ENCODE measurements at places on chromosomes 11 and 22. TPM values are rescaled to one million over a fixed set of nuclear protein-coding genes. Genes with fewer than 3 reads are reported as not detected.

MMP12 gene
- total RNA-seq = not detected

GRCh38 chr11:82754410-82754809 lies 20.7 kb upstream of the FAM181B start:
- no peak overlapping the region for H3K4me3 ChIP-seq
- no peak overlapping the region for H3K27ac ChIP-seq
- no peaks in the 10 kb centered on the region for H3K4me1 ChIP-seq
- H3K27me3 ChIP-seq = no peaks in the 10 kb centered on the region
- no peak for DNase-seq

GRCh38 chr11:6617315-6617781 lies 1.9 kb downstream of the TPP1 start:
- H3K27me3 ChIP-seq = no peaks in the 10 kb centered on the region
- DNase-seq = no peak
- peaks cover 32% of the 10 kb centered on the region for H3K36me3 ChIP-seq
- H3K4me1 ChIP-seq = peaks cover 26% of the 10 kb centered on the region
- H3K4me3 ChIP-seq = no peak overlapping the region

DNA sequence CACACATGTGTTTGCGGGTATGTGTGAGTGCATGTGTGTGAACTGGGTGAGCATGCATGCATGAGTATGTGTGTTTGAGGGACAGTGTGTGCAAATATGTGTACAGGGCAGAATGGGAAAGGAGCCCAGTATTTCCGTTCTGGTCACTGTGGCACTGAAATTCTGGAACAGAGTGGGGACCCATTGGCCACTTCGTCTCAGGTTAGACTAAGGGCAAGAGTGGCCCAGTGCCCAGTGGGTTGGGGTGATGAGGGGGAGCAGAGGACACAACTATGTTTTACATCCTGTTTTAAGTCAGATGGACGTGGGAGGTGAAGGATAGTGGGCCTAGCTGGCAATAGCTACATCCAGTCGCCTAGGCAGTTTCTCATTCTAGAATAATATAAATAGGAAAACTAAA lies 438.5 kb downstream of the DYNC2H1 start:
- H3K27ac ChIP-seq = no peak overlapping the region
- H3K4me1 ChIP-seq = no peaks in the 10 kb centered on the region
- H3K4me3 ChIP-seq = no peak overlapping the region
- no peaks in the 10 kb centered on the region for H3K27me3 ChIP-seq
- no peaks in the 10 kb centered on the region for H3K36me3 ChIP-seq
- DNase-seq = no peak
